Stimulated activated CD4-positive, alpha-beta T cell treated with anti-CD3 and anti-CD28 coated beads, TNF-alpha, amount 100 ng/mL, for 1 hour (primary cell): ENCODE measurements at places on chromosomes 11 and 22.

DNA sequence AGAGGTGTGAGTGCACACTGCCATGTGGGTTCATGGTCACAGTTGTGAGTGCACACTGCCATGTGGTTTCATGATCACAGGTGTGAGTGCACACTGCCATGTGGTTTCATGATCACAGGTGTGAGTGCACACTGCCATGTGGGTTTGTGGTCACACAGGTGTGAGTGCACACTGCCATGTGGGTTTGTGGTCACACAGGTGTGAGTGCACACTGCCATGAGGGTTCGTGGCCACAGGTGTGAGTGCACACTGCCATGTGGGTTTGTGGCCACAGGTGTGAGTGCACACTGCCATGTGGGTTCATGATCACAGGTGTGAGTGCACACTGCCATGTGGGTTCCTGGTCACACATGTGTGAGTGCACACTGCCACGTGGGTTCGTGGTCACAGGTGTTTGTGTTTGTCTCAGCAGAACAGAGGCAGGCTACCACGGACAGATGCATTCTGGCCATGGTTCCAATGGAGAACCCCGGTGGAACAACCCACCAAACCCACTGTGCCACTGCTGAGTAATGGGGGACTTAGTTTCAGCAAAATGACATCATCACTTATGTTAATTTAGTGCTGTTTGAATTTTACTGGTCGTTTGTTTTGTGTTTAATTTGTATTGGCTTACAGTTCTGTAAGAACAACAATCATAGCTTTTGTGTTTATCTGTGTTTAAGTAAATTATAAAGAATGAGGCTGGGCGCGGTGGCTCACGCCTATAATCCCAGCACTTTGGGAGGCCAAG, 57.2 kb downstream of the RPS6KA4 start:
- no peak for DNase-seq

GRCh38 chr11:119344291-119345010, 2.1 kb downstream of the MFRP start:
- DNase-seq = no peak

DNA sequence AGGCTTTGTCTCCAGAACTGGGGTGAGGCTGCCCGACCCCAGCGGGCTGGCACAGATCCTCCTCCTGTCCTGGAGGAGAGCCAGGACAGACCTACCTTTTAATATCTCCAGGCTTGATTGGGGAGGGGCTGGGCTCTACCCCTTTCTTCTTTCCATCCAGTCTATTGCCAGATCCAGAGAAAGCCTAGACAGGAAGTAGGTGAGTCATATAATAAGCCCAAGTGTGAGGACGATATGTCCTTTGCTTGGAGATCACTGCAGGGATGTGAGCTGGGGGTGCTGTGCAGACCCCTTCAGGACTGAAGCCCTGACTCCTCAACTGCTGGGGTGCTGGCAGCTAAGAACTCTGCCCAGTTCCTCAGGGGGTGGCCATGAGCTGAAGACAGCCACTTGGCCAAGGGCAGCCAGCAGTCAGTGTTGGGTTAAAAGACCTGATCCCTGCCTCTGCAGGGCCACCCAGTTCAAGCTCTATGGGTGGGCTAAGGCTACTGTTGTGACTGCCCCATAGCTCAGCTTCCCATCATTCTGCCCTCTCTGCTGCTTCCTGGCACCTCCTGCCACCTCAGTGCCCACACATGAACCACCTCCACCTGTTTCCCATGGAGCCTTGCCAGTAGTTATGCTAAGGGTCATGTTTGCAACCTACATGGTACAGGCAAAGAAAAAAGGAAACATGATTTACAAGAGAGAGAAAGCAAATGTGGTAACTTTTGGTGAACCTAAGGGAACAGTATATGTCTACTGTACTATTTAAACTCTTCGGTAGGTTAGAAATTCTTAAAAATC, 8.3 kb upstream of the C22orf39 start:
- DNase-seq = no peak

GRCh38 chr22:28911777-28912669, 28.7 kb downstream of the ZNRF3 start:
- no peak for DNase-seq

- DNase-seq = no peak
Observed at GRCh38 chr11:121350314-121351082, 57.9 kb downstream of the SC5D start.

- no peak for DNase-seq
Observed at GRCh38 chr11:124329787-124330478, 9.9 kb upstream of the OR8D2 start.

DNA sequence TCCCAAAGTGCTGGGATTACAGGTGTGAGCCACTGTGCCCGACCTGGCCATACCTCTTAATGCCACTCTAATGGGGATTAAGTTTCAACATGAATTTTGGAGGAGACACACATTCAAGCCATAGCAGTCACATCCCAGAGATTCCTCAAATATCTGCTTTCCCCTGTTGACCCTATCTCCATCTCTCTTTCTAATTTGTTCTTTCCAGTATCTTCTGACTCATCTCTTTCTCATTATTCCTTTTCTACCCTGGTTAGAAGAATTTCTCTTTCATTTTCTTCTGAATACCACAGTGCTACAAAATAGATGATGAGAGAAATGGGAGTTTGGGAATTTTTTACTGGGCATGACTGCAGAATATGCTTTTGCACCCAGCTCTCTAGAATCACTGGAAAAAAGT, 5.1 kb downstream of the OR10V1 start:
- no peak for DNase-seq

DNA sequence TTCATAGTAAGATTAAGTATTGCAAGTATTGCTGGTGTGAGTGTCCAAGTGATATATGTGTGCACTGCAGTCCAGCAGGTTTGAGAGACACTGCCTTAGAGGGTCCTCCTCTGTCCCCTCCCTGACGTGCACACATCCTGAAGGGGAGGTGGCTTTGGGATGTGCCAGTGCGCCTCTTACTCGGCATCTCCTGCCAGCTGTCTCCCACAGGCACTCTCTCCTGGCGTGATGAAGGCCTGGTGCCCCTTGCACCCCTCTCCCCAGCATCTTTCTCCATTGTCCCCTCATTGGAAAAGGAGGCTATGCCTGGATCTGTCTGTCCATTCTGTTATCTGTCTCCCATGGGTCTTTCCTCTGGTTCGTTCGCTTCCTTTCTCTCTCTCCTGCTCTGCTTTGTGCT, 24.2 kb downstream of the GTPBP1 start:
- DNase-seq = no peak

- DNase-seq = no peak
Observed at GRCh38 chr11:74474316-74474715, 7.0 kb upstream of the KCNE3 start.

DNA sequence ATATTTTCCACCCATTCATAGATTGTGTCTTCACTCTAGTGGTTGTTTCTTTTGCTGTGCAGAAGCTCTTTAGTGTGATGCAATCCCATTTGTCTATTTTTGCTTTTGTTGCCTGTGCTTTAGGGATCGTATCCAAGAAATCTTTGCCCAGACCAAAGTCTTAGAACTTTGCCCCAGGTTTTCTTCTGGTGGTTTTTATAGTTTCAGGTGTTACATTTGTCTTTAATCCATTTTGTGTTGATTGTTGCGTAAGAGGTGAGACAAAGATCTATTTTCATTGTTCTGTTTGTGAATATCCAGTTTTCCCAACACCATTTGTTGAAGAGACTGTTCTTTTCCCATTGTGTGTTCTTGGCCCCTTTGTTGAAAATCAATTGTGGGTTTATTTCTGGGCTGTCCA, 6.4 kb downstream of the IL10RA start:
- DNase-seq = no peak

- DNase-seq = no peak
Observed at GRCh38 chr11:102807921-102808320, 10.0 kb upstream of the MMP1 start.

DNA sequence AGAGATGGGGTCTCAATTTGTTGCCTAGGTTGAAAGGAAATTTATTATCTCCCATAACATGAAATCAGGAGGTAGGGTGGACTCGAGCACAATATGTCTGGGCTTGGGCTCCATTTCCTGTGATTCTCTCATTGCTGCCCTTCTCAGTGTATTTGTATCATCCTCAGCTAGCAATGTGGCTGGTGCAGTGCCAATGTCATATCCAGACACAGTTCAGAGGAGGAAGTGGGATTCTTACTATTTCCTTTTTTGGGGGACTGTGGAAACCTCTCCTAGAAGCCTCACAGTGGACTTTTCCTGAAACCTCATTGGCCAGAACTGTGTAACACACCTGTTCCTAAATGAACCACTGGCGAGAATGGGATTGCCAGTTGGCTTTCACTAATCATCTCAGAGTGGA, 21.0 kb upstream of the SWAP70 start:
- DNase-seq = no peak

- DNase-seq = no peak
Observed at GRCh38 chr11:3001496-3001895, 9.4 kb upstream of the NAP1L4 start.

DNA sequence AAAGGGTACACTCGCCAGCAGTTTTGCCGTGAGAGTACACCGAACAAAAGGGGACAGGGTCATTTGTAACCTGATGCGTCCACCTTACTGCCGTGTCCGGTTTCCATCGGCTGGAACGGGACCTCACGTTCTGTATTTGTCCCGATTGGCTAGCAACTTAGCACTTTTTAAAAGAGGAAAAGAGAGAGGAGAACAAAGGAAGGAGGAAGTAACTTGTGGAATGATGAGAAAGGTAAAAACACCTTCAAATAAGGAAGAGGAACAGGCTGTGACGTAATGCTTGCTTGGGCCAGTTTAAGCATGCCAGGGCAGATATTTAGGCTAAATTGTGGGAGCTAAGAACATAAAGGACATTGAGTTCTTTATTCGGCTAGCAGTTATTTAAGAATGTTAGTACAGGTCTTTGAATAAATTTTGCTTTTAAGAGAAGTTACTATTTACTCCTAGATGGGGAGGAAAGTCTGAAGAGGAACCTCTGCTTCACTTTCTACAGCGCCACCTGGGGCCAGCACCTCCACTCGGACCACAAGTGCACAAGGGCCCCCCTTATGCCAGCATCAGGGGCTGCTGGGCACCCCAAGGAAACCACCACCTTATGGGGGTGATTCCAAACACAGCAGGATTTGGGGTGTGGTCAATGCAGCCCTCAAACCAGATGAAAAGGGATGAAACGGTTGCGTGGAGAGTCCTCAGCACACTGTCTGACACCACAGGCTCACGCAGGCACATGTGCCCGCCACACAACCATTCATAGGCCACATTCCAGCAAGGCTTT, 5.8 kb downstream of the ARSA start:
- DNase-seq = no peak

- no peak for DNase-seq
Observed at GRCh38 chr11:72228229-72228843, 3.8 kb downstream of the INPPL1 start.
